ENCODE measurements at places on chromosomes 12 and 14. TPM values are rescaled to one million over a fixed set of nuclear protein-coding genes. Genes with fewer than 3 reads are reported as not detected.

The GPR137C gene
- 1.5 TPM for total RNA-seq

The LAG3 gene
- total RNA-seq: 1.5 TPM

The GPRC5D gene
- not detected for total RNA-seq

The GALNT6 gene
- total RNA-seq: 16.6 TPM

The TUBA1B gene
- 440 TPM for total RNA-seq

The ALDH1L2 gene
- 5.0 TPM for total RNA-seq

- DNase-seq: no peak
These were observed 24.7 kb upstream of the HIF1A start for GRCh38 chr14:61670576-61670975.

DNA sequence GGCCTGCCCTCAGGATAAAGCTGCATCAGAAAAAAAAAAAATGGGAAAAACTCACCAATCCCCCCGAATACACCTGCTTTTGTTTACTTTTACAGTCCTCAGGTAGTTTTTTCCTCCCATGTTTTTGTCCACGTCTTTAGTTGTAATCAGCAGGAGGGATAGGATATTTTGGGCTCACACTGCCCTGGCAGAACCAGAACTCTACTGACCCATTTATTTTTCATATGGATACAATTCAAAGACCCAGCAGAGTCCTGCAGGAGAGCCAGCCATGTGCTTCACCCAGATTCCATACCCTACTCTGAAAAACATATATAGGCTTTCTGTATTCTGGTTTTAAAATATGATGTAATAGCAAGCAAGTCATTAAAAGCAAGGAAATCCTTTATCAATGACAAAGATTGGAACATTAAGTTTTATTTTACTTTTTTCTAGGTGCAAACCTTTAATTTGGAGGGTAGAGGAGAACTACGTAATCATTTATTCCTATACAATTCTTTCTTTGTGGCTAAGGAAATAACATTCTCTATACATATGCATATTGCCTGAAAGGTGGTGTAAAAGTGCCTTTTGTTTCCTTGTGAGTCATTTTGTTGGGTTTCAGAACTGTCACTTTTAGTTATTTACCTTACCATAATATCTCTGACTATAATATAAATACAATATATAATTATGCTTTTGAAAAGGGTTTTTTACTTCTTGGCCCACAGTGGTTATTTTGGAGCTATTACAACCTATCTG lies 19.1 kb downstream of the DACT1 start:
- no peak for DNase-seq
